ENCODE measurements at places on chromosomes 4 and X.

- no peak for DNase-seq
Observed at GRCh38 chr4:163157157-163157556, 9.5 kb downstream of the NAF1 start.

GRCh38 chr4:61918987-61919386, 718.9 kb downstream of the ADGRL3 start:
- no peak for DNase-seq

GRCh38 chr4:168451744-168452390, 28.4 kb downstream of the DDX60L start:
- DNase-seq: no peak

- no peak for DNase-seq
Observed at GRCh38 chrX:85914431-85914830, 132.9 kb downstream of the CHM start.

GRCh38 chrX:19303256-19303880, 40.4 kb upstream of the PDHA1 start:
- no peak for DNase-seq

GRCh38 chrX:40996886-40997530, 88.2 kb upstream of the USP9X start:
- no peak for DNase-seq

GRCh38 chr4:119261986-119262385, 49.5 kb downstream of the USP53 start:
- DNase-seq: no peak

- DNase-seq: no peak
Observed at GRCh38 chrX:115573185-115573584, 12.2 kb downstream of the PLS3 start.

GRCh38 chrX:96824166-96824565, 59.5 kb upstream of the RPA4 start:
- no peak for DNase-seq

- no peak for DNase-seq
Observed at GRCh38 chr4:131137196-131137595, 2011.9 kb upstream of the PCDH10 start.

DNA sequence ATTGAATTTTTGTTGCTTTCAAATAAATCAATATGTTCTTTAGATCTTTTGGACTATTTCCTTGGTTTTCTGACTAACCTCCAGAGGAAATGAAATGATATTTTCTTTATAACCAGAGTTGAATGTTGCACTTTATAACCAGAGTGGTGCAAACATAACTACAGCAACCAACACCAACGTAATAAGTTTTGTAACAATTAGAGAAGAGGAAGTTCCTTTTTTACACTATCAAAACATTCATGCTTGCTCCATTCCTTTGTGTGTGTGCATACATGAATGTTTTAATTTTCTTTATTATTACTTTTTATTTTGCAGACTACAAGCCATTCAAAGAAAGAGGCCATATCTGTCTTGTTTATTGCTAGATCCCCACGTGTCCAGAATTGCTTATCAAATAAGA, 193.0 kb upstream of the PPP3CA start:
- no peak for DNase-seq

DNA sequence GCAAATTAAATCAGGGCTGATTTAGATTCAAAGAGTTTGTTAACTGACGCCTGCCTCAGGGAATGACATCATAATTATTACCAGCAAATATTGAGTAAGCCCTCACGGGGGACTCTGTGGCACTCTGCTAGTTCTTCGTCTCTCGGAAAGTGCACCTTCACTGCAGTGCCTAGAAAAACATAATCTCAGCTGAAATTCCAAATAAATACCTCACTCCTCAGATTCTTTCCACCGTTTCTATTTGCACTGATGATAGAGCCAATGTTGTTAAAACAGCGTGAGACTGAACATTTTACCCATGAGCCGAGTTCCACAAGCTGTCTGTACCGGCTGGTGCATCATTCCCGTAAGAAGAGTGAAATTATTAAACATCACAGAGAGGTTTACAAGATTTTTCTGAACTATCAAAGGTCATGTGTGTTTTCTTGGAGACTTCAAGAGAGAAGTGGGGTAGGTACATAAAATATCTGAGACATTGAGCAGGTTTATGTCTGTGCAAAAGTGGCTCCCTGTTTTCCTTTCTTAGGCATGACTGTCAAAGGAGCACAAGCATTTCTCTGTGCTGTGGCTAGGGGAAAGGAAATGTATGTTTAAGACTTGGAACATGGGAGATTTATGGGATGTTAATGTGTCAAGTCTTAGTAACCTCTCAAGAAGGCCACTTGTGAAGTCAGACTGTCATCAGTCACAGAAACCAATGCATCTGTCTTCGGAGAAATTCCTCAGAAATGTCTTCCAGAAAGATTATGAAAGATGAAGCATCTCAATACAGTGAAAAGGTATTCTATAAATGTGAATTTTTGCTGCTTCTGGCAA, 119.6 kb downstream of the CBLL2 start:
- no peak for DNase-seq

DNA sequence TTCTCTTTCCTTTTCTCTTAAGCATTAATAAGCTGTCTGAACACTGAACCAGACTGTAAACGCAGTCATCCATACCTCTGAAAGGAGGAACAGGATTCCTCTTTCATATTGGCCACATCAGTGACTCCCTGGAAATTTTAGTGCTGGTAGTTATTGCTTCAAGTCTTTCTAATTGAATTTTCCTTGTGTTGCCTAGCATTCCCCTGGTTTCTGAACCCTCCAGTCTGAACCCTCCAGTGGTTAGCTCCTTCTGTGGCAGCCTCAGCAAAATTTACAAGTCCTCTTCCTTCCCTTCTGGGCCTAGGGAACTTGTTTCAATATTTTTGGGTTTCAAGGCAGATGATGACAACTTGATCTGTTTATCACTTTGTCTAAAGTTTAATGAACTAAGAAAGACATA, 7.9 kb downstream of the SPARCL1 start:
- DNase-seq: no peak

DNA sequence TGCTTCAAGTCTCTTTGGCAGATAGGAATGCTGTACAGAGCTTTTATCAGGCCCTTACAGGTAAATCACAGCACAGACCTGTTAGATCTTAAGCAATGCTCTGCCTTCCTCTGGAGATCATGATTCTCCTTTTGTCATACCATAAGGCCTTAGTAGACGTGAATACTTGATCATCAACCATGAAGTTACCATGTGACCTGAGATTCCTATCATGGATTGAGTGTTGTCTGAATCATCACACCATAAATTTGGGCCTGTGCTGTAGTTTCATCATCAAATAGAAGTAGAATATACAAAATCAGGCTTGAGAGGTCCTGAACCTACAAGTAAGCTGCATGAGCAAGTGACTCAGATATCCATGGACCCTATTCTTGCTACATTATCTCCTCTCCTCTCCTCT, 466.8 kb upstream of the INTU start:
- no peak for DNase-seq

GRCh38 chr4:136194962-136195361, 1337.3 kb downstream of the PCDH18 start:
- DNase-seq: no peak

DNA sequence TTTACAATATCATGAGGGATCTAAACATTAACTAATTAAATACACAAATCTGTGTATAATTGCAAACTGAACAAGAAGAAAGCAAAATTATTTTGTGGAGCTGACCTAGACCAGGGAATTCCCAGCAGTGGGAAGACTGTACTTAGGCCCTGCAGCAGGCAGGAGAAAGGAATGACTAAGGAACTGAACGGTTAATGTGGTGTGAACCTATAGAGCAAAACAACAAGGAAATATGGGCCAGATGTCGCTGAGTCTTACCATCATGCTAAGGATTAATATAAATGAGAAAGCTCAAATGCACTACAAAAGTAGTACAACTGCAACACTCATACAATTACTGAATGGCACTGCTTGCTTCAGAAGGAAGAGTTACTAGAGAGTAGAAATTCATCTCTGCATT, 120.3 kb upstream of the ATXN3L start:
- no peak for DNase-seq

DNA sequence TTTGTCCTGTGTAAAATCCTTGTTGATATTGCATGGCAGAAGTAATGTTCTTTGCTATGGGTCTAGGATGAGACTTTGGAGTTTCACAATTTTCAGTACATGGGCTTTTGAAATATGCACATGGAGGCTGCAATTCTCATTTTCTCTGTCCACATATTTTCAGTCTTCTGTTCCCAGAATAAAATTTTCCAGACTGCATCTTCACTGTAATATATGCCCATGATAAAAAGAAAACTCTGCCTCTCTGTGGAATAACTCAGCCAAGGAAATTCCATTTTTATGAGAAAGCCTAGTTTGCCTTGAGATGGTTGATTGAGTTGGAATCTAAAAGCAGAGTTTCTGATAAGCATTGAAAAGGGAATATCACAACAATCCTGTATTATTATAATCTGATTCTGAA, 601.4 kb upstream of the AADAT start:
- no peak for DNase-seq

DNA sequence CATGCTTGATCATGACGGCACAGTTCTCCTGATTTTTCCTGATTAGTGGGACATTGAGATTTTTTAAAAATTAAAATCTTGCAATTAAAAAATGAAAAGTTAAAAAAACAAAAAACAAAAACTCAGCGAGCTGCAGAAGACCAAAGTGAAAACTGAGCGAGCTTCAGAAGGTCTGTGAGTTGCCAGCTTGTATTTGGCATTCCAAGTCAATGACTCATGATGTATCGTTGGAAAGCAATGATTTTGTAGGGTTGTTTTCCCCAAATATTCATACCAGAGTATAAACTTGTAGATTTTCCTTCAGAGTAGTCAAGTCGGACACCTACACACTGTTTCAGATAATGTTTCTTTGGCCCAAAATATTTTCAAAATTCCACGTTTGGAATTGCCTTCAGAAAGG, 76.9 kb downstream of the LRRC66 start:
- DNase-seq: no peak

GRCh38 chr4:121599049-121599448, 97.7 kb downstream of the ANXA5 start:
- no peak for DNase-seq

All from activated naive CD4-positive, alpha-beta T cell treated with anti-CD3 and anti-CD28 coated beads, Interleukin-2, amount 50 U/mL, for 72 hours (primary cell).